ENCODE measurements at places on chromosomes 7 and 10. TPM values are rescaled to one million over a fixed set of nuclear protein-coding genes. Genes with fewer than 3 reads are reported as not detected.
A peak's percentile ranks its signal among the peaks of the same experiment; 100 is the strongest.

CUZD1 gene
- not detected for polyA plus RNA-seq

BRI3 gene
- 15.3 TPM for polyA plus RNA-seq

SPDYE2 gene
- polyA plus RNA-seq, result 0.96 TPM

HTR7 gene
- not detected for polyA plus RNA-seq

NCF1 gene
- 301 TPM for polyA plus RNA-seq

MACC1 gene
- 0.40 TPM for polyA plus RNA-seq

GRCh38 chr10:6356280-6356793 is 153.6 kb downstream of the PFKFB3 start:
- DNase-seq, result no peak

DNA sequence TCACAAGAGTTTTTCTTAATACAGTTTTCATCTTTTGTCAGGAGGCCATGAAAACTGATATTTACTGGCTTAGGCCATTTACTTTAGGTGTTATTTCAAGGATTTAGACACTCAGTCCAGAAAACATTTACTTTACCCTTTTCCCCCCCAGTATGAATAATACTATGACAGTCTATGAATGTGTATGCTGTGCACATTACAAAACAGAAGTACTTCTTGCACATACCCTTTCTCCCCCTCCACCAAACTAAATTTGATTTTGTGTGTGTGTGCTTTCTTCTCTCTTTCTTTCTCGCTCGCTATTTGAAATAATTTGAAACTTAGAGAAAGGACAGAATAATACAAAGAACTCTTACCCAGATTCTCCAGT is 41.3 kb downstream of the RBM33 start:
- DNase-seq, result no peak

DNA sequence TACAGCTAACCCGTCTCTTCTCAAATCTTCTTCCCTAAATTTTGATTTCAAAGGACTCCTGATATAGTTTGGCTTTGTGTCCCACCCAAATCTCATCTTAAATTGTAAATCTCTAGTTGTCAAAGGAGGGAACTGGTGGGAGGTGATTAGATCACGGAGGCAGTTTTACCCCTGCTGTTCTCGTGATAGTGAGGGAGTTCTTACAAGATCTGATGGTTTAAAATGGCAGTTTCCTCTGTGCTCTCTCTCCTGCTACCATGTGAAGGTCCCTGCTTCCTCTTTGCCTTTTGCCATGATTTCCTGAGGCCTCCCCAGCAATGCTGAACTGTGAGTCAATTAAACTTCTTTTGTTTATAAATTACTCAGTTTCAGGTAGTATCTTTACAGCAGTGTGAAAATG is 269.3 kb downstream of the POLR1F start:
- no peak for DNase-seq

- DNase-seq, result no peak
Observed at GRCh38 chr10:31677195-31678138, 251.2 kb downstream of the ARHGAP12 start.

GRCh38 chr10:2201534-2202099 is 464.3 kb upstream of the ADARB2 start:
- no peak for DNase-seq

GRCh38 chr10:60910543-60910942 is 33.4 kb downstream of the RHOBTB1 start:
- peak; percentile 15 for DNase-seq

All from naive B cell (primary cell).